ENCODE measurements at places on chromosomes 4 and X.

DNA sequence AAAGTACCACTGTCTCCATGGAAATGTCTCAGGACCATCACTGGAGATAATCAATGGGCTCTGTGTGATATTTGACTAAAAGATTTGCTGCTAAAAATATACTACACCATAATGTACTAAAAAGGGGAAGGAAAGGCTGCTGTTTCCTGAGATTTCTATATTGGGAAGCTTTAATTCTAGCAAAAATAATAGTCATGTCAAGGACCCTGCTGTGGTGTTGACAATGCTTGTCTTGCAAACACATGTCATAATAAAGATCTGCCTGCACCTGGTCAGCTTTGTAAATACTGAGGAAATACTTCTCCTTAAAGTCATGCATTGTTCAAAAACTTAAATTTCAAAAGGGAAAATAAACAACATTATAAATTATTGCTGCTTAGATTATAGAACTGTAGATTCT lies 417.9 kb downstream of the GPM6A start:
- no peak for DNase-seq

DNA sequence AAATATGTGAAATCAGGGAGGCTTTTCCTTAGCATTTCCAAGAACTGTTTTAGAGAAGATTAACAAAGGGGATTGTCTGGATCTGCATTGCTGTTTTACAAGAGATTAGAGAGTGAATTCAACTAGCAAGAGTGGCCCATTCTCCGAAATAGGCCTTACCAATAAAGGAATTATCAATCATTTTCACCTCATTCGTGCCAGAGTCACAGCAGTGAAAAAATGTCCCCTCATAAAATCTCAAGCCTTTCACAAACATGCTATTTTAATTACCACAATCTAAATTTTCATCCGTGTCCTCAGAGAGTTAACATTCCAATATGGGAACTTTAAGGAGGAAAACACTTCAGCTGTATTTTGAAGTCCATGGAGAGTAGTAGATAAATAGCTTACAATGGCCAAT lies 979.6 kb downstream of the RPA4 start:
- no peak for DNase-seq

- DNase-seq, result no peak
Observed at GRCh38 chrX:11311706-11312105, 18.5 kb downstream of the AMELX start.

DNA sequence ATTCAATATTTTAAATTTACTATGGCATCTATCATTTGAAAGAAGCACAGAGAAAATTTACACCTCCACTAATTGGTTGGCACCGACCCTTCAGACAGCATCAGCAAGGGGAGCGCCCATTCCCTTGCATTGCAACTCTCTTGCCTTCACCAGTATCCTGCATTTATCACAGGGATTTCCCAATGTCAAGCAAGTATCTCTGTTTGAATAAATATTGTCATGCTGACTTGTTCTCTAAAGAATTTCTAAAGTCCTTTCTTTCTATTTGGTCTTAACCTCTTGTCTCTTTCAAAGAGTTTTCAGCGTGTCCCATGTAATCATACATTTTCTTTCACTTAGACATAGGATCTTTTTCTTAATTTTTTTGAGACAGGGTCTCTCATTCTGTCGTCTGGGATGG lies 10.4 kb downstream of the DCTD start:
- no peak for DNase-seq

DNA sequence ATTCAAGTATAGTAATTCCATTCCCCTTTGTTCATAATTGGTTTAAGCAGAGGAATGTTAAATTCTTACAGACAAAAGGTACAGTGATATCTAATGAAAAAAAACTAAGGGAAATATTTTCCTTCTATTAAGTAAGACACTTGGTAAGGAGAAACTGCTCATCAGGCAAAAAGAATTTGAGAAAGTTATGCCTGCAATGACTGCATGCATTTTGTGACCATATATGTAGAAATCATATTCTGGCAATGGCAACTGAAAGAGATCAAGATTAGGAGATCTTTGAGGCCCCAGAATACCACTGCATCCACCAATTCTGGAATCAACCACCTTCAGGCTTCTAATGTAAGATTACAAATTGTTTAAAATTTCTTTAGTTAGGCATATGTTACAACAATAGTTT lies 364.8 kb downstream of the PCDH10 start:
- no peak for DNase-seq

DNA sequence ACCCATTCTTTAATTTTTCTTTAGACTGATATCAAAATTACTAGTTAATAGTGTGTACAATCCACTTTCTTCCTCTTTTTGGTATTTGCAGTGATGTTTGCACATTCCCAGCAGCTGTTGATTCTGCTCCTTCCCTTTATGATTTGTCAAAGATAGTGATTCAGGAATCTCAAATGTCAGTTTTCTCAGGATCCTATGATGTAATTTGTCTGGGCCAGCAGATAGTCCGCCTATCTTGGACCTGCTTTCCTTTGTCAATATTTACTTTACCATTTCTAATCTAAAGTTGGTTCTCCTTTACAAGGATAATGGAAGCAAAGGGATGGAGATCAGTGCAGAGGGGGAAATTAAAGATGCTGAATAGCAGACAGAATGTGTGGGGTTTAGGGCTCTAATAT lies 122.1 kb downstream of the REELD1 start:
- no peak for DNase-seq

GRCh38 chrX:77936299-77936698 lies 25.8 kb downstream of the ATP7A start:
- DNase-seq, result no peak

GRCh38 chr4:101833480-101833879 lies 43.0 kb downstream of the BANK1 start:
- DNase-seq, result no peak

GRCh38 chr4:78312989-78313753 lies 238.4 kb upstream of the ANXA3 start:
- DNase-seq, result no peak

DNA sequence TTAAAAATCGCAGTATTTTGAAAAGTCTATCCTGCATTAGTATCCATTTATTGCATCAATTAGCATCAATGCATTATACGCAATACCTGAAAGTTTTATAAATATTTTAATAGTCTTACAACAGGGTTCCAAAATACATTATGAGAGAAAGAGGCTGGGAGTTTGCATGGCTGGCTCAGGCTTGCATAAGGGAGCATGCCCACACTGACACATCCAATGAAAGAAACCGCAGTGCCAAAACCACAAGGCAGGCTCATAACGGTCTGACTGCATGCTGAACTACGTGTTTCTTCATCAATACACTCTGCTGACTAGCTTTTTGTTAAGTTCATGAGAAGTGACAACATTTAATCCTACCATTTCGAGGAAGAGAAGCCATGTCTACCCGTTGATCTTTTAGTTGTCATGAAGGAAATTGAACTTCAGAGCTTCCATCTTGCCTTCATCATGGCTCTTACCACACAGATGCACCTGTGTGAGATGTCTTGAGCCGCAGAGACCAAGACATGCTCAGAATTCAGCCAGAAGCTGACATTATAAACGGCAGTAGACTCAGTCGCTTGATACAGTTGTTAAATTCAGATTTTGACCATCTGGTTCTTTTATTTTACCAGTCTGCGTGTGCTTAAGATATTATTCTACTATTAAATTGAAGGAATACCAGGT lies 168.8 kb upstream of the FRG1 start:
- no peak for DNase-seq

- DNase-seq, result no peak
Observed at GRCh38 chrX:21865436-21865835, 9.6 kb downstream of the YY2 start.

DNA sequence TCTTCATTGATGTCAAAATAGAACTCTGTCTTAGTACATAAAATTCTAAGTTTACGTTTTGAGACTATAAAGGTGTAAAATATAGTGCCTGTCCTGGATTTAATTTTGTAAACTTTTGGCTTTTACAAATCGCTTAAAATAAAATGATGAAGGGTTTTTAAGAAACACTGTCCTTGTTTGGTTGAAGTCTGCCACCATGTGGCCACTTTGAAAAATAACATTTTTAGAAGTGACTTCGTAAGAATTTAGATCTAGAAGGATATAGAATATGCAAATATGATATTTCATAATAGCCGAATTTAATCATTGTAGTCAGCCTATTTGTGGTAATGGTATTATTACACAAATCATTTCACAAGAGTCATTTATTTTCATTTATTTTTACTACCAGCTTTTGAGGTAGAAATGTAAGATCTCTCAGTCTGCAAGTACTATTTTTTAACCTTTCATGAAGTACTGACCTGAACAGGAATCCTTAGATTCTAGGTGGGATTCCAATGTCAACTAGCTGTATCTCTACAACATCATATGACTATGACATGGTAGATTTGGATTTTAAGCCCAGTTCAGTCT lies 31.0 kb upstream of the FAT4 start:
- DNase-seq, result no peak

- DNase-seq, result no peak
Observed at GRCh38 chr4:4269331-4269731, 20.6 kb downstream of the LYAR start.

DNA sequence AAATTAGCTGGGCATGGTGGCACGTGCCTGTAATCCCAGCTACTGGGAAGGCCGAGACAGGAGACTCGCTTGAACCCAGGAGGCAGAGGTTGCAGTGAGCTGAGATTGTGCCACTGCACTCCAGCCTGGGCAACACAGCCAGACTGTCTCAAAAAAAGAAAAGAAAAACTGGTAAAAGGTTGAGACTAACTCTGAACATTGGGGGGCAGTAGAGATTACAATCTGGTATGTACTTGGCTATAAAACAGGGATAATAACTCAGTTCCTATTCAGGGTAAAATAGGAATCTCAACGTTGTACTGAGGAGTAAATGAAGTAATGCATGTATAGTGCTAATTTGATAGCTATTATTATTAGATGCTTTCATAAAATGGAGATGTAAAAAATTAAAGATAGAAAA lies 12.5 kb upstream of the KLF8 start:
- no peak for DNase-seq

- no peak for DNase-seq
Observed at GRCh38 chrX:98067611-98068010, 1183.9 kb downstream of the RPA4 start.

- DNase-seq, result no peak
Observed at GRCh38 chrX:48896611-48897011, 957 bp downstream of the TIMM17B start.

- no peak for DNase-seq
Observed at GRCh38 chr4:1715002-1715758, 3.1 kb upstream of the SLBP start.

DNA sequence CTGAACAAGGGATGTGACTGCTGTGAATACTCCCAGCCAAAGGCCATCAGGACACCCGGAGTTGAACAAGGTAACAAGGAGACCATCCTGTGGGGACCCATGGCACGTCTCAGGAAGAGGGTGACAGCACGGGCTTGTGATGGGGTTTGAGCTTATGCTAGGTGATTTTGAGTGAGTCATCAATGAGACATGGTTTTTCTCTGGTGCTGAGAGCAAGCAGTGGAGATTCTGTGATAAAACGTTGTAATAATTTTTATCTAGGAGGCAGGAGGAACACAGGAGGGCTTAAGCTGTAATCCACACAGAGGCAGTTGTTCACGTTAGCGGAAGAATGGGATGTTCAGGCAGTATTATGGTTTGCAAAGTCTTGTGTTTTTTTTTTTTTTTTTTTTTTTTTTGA lies 36.0 kb downstream of the TRIML1 start:
- DNase-seq, result no peak

DNA sequence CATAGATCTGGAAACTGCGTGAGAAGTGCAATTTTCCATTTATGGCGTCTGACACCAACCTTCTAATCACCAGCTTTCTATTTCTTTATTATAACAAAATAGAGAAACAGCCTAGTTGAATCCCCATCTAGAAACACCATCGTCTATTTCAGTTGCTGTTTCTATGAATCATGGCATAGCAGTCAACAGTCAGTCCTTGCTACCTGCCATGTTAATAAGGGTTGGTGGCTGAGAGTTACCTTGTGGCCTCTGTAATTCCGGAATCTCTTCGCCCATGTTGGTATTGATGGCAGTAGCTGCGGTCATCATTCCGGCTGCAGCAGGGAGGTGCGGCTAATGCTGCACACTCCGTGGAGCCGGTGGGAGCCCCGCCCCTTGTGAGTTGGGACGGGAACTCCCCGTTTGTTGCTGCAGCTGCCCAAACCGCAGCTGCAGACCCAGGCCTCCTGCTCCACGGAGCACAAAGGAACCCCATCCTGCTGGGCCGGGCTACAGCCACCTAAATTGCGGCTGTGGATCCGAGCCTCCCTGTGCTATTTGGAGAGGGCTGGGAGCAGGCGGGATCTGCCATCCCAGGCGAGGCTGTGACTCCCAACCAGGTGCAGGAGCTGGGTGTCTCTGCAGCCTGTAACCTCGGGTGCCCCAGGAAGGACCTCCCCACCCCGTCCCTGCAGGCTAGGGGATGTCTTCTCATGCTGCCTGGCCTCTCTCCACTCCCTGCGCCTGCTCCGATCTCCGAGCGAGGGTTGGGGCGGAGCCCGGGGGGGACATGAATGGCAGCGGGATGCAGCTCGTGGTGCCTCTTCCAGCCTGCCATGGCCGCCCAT lies 115.4 kb upstream of the STK26 start:
- no peak for DNase-seq

GRCh38 chrX:84339507-84340364 lies 151.7 kb upstream of the RPS6KA6 start:
- DNase-seq, result no peak

- no peak for DNase-seq
Observed at GRCh38 chr4:138952411-138952810, 63.2 kb upstream of the NOCT start.

DNA sequence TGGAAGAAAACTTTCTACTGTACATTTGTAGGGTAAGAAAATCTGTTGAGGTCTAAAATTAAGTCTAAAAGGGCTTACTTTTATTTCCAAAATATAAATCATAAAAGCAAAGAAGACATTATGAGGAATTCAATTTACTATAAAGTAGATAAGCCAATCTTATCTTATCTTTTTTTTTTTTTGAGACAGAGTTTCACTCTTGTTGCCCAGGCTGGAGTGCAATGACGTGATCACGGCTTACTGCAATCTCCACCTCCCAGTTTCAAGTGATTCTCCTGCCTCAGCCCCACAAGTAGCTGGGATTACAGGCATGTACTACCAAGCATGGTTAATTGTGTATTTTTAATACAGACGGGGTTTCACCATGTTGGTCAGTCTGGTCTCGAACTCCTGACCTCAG lies 166.9 kb downstream of the NR3C2 start:
- no peak for DNase-seq

DNA sequence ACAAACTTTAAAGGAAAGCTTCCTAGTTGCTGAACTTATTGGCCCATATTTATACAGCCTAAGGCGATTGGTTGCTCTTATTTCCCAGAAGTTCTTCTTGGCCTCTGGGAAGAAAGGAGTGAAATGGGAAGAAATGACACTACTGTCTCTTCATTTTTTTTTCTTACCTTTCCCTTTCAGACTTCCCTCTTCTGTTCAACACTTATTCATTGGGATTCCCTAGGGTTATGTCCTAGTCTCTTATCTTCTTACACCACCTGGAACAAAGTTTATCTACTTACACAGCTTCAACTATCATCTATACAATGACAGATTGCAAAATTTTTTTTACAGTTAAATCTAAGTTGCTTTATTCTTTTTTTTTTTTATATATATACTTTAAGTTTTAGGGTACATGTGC lies 68.0 kb downstream of the SNX12 start:
- no peak for DNase-seq
